ENCODE measurements at places on chromosomes 1 and 21. TPM values are rescaled to one million over a fixed set of nuclear protein-coding genes. Genes with fewer than 3 reads are reported as not detected.

Gene BRINP2
- not detected for total RNA-seq

Gene LCE2D
- not detected for total RNA-seq

GRCh38 chr1:180530501-180530900, 28.1 kb upstream of the ACBD6 start:
- H3K4me3 ChIP-seq = no peak overlapping the region
- H3K27me3 ChIP-seq = no peaks in the 10 kb centered on the region
- DNase-seq = no peak
- H3K36me3 ChIP-seq = no peaks in the 10 kb centered on the region
- H3K27ac ChIP-seq = no peak overlapping the region

Gene GJA8
- total RNA-seq = not detected

Measured in esophagus squamous epithelium (tissue), 5 donors.